ENCODE measurements at places on chromosomes 2 and 18.

- DNase-seq, result no peak
Measured at GRCh38 chr2:163715199-163715598, 20.6 kb downstream of the FIGN start.

DNA sequence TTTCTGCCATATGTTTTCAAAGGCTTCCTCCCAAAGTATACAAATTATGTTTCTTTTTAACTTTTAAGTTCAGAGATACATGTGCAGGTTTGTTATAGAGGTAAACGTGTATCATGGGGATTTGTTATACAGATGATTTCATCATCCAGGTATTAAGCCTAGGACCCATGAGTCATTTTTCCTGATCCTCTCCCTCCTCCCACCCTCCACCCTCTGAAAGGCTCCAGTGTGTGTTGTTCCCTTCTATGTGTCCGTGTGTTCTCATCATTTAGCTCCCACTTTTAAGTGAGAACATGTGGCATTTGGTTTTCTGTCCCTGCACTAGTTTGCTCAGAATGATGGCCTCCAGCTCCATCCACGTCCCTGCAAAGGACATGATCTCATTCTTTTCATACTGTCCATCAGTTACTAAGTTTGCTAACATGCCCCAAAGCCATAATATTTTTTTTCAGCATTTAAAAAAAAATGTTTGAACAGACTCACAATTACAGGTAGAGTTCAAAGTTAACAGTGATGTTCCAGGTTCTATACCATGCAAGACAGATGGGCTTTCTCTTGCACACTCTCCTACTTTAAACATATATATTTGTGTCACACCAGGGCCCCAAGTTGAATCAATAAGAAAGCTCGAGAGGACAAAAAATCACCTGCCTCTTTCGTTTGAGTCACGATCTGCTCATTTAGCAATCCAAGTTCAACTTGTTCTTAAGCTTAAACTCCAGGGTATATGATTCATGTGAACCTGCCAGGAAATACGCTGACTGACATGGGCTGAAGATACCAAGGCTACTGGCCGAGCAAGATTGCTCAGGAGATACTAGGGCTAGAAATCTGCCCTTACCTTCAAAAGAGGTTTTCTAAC, 77.6 kb downstream of the AP1S3 start:
- DNase-seq, result no peak

- DNase-seq, result no peak
Measured at GRCh38 chr2:159591221-159591620, 25.1 kb downstream of the BAZ2B start.

DNA sequence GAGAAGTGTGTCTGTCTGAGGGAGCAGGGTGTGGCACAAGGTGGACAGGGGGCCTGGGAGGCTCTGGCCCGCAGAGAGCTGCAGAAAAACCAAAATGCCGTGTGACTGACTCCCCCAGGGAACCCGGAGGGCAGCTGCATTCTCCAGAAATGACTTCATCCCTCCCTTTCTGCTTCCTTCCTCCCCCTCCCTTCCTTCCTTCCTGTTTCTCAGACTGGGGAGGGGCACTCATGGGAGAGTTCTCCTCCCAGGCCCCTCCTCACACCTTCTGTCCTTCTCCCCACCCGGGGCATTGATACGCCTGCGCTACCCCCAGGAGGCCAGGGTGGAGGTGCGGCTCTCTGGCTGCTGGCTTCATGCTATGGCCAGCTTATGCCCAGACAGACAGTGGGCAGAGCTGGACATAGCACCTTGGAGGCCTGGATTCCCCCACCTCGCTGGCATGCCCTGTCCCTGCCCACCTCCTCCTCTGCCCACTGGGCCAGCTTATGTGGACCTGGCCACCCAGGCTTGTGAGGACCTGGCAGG, 8.2 kb upstream of the GPR17 start:
- DNase-seq, result no peak

DNA sequence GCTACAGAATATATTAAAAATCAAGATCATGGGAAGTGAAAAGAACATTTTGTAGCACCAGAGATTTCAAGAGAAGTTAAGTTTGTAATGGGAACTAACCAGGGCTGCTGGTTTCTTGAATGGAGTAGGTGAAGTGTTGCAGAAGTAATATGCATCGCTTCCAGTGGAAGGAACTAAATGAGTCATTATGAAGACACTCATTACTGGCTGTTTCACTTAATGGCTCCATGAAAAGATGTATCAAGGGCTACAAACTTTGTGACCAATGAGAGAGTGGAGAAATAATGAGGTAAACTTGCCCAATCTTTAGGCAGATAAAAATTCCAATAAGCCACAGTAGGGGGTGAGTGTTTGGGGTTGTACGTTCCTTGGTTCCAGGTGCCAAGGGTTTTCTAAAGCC, 380.4 kb upstream of the POU3F3 start:
- no peak for DNase-seq

DNA sequence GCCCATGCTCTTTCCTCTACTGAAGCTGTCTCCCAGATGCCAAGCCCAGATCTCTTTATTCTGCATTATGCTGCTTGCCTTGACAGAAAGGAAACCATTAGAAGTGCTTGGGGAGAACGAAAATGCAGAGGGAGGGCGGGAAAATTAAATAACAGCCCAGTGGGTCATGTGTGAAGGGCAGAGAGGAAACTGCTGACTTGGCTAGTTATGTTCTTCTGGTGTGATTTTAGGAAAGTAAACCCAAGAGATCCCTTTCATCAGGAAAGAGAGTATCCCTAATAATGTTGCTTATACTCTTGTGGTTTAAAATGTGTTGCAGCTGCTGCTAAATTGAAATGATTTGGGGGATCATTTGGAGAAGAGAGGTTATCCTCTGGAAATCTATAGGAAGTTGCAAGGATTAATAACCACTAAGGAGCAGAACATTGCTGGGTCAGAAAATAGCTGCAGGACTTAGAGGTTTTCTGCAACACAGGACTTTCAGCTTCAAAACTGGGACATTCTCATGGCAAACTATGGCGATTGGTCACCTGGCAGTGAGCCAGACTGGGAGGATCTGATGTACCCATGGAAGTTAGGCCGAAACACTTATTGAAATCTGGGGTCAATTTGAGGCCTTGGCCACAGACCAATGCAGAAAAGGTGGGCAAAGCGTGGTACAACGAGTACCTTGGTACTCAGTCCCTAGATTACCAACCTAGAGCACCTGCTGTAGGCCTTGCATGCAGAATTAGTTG, 172.2 kb downstream of the TMEM247 start:
- no peak for DNase-seq

DNA sequence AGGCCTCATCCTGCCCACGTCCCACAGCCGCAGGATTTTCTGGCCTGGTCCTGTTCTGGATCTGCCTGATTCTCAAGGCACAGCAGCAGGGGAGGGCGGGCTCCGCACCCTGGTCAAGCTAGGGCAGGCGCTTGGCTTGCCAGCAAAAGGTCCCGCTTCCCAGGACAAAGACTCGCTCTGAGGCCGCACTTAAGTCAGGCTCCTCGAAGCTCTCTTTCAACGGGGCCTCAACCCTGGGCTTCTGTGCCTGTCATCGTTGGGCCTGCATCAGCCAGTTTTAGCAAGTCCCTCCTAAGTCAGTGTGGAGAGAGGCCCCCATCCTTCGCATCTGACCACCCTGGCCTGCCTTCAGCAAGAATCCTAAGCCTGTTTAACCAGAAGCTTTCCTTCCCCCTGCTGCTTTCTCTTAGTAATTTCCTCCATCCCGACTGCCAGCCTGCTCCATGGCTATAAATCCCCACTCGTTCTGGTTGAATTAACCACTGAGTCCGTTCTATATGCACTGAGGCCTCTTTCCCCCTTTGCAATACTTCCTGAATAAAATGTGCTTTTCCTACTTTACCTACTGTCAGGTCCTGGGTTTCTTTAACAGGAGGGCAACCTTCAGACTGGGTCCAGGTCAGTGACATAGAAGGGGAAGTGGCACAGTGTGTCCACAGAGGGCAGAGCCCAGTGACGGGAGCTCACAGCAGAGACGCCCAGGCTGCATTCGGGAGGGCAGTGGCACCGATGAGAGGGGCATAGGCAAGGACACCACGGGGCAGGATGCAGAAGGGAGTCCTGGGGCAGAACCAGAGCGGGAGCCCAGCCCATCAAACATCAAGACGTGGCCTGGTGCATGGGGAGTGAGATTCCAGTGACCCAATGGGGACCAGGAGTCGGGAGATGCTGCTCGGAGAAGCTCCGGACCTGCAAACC, 62.7 kb downstream of the SP110 start:
- DNase-seq, result no peak

DNA sequence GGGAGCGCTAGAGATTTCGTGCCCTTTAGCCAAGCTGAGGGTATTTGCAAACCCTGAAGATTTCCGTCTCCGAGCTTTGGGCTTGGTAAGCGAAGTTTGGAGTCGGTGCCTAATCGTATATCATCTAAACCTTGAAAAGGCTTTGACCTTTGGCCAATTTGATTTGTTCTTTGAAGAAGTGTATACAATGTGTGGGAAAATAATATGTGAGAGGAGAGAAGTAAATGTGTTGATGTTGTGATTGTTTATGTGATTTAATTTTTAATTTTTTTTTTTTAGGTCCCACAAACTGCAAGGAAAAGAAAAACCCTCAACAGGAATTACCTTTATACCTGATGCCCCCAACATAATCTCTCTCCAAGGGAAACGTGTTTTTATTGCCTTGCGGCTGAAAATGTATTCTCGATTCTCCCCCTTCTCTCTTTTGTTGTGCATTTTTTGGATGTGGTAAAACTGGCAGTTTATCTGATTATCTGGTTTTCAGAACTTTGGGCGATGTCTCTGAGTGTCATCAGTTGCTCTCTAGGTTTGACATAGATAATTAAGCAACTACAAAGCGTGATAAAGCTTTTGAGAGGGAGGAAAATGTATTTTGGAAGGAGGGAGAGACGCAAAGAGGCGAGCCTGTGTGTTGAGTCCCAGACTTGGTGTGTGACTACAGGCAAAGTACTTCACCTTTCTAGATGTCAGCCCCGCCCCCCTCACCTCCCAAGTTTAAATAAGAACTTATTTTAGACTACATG, 912 bp upstream of the FBXO11 start:
- no peak for DNase-seq

Data from Ammon's horn (tissue), 1 donor.